ENCODE measurements at places on chromosomes 12 and 14.

GRCh38 chr12:100473716-100474150 is at the start of gene NR1H4:
Gene NR1H4 (plus strand): TSS chr12:100473866. CDS start chr12:100493324, 19,458 bp downstream.
- no peak for DNase-seq

- no peak for DNase-seq
Measured at GRCh38 chr14:72404106-72404774, 472.0 kb downstream of the RGS6 start.

- no peak for DNase-seq
Measured at GRCh38 chr12:21831791-21832344, 57.4 kb upstream of the KCNJ8 start.

DNA sequence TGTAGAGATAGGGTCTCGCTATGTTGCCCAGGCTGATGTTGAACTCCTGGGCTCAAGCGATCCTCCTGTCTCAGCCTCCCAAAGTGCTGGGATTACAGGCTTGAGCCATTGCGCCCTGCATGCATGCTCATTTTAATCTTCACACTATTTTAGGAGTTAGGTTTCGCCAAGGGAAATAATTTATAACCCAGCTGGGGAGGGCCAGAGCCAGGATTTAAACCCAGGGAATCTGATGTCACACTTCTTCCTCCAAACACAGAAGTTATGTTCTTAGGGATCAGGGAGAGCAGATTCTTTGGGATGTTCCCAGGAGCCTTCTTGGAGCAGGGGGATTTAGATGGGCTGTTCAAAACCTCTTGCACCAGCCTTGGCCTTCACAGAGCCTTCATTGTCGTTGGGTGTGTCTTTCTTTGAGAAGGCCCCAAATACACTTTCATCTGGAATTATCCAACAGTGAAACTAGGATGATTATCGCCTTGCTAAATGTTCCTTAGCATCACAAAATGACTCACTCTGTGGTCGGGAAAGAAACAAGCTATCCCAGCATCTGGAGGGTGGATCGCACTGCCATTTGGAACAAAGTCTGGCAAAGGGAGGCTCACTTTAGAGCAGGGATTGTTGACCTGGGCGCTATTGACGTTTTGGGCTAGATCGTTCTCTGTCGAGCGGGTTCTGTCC is 8.2 kb upstream of the PPP1CC start:
- no peak for DNase-seq

DNA sequence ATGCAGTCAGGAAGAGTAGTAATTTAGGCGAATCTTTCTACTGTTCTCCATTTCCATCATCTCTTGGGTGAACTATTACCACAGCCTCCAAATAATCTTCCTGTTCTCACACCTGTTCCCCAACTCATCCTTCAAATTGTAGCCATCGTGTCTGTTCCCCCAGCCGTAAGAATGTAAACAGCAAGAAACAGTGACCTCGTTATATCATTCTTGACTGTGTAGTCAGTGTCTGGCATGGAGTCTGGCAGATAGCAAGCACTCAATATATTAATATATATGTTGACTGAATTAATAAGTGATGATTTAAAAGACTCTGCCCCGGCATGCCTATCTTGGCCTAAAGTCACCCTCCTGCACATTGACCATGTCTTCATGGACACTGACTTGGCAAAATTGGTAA is 20.3 kb downstream of the PDE6H start:
- no peak for DNase-seq

GRCh38 chr12:104586351-104586919 is 129.7 kb downstream of the CHST11 start:
- no peak for DNase-seq

- no peak for DNase-seq
Measured at GRCh38 chr14:71004481-71004880, 97.2 kb downstream of the PCNX1 start.

- no peak for DNase-seq
Measured at GRCh38 chr12:102962986-102963385, 5.5 kb downstream of the ASCL1 start.

DNA sequence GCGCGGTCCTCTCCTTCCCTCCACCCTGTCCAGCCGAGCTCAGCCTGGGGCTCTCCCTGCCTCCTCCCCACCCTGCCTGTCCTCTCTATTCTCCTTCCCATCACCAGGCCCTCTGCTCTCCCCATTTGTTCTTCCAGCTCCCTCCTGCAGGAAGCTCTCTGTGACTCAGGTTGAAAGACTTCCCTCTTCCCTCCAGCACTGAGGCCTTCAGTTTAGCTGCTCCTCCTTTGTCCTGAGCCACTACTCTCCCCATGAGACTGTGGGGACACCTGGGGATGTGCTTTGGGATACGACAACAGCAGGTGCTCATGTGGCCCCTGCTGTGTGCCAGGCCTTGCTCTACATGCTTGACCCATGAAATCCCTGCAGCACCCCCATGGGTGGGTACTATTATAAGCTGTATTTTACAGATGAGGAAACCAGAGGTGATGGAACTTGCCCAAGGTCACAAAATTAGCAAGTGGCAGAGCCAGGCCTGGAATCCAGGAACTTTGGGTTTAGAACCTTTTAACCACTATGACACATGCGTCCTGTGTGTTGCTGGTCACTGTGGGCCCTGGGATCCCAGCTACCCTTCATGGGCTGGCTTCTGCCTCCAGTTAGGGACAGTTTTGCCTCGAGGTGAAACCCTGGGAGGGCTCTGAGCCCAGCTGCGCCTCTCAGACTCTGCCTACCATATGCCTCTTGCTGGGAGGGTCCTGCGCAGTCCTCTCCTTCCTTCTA is 5.5 kb downstream of the KRT80 start:
- DNase-seq: no peak

- no peak for DNase-seq
Measured at GRCh38 chr12:28065889-28066630, 93.5 kb upstream of the PTHLH start.

Data from stimulated activated CD8-positive, alpha-beta memory T cell treated with anti-CD3 and anti-CD28 coated beads, Interleukin-7, amount 100 ng/mL, for 24 hours (primary cell).